AG09319 (cell line): ENCODE measurements at places on chromosomes 6 and 20.

DNA sequence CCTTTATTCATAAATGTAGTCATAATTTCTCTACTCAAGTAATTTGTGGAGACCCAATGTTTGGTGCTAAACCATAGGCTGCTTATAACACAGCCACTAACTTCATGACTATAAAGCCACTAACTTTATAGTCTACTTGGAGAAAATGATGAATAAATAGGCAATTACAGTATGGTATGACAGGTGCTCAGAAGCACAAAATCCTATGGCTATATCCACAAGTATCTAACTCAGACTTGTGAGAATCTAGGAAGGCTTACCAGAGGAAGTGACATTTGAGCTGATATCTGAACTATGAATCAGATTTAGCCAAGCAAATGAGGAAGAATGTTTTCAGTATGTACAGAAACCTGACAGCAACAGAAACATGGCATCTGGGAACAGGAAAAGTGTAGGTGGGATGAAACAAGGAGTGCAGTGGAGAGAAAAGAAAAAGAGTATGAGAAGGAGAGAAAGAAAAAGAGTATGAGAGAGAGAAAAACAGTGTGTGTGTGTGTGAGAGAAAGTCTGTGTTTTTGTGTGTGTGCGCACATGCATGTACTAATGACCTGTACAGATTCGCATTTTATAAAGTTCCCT is 59.9 kb downstream of the REV3L start:
- no peak for DNase-seq

- DNase-seq: no peak
These were observed 146.7 kb upstream of the TAB2 start for GRCh38 chr6:149170564-149171452.

- peak; percentile 23 for DNase-seq
These were observed 4.2 kb downstream of the PSMF1 start for GRCh38 chr20:1122388-1123315.

DNA sequence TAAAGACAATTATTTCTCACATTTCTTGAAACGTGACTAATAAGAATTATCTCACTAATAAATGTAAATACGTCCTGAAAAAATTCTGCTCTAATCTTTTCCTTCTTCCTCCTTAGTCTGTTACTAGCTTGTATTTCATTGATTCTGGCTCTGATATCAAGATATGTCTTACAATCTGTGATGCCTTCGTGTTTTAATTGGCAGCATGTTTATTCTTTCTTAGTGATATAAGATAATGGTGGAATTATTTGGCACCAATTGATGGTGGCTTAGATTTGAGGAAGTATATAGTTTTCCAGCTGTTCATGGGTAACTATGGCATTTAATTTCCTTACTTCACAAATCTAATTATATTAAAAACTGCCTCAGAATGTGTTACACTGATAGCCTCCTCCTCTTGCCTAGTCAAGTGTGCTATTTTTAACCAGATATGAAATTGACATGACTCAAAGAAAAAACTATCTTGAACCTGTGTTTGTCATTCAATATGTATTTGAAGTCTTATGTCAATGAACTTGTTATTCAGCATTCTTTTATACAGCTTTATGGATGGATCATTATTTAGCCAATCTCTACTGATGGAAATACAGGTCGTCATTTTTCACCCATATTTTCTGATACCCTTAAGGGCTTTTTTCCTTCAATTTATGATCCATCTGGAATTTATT is 5.3 kb downstream of the CCNC start:
- no peak for DNase-seq

GRCh38 chr6:150894191-150894744 is 28.8 kb downstream of the MTHFD1L start:
- no peak for DNase-seq

- DNase-seq: no peak
These were observed 312.5 kb downstream of the EYA4 start for GRCh38 chr6:133553652-133554051.
